Kidney (tissue), 22 donors: ENCODE measurements at places on chromosomes 2 and 18. TPM values are rescaled to one million over a fixed set of nuclear protein-coding genes. Genes with fewer than 3 reads are reported as not detected.

Gene CHRNA1
- total RNA-seq = not detected

Gene GTF2A1L
- 0.76 TPM for total RNA-seq

Gene CLK1
- 108 TPM for total RNA-seq

Gene EVA1A
- total RNA-seq = 28.1 TPM

Gene ALS2
- total RNA-seq = 24.4 TPM

Gene CYP26B1
- 2.5 TPM for total RNA-seq

Gene PUM2
- 94.3 TPM for total RNA-seq

Gene POTEC
- total RNA-seq = not detected

Gene INHBB
- 3.7 TPM for total RNA-seq

Gene SERPINB10
- total RNA-seq = not detected

Gene IL36B
- not detected for total RNA-seq

Gene NCKAP5
- 2.9 TPM for total RNA-seq

Gene DTYMK
- total RNA-seq = 19.0 TPM

Gene PRLH
- total RNA-seq = not detected

Gene PSMA8
- total RNA-seq = not detected

Gene GNAL
- total RNA-seq = 9.7 TPM

Gene C2orf69
- total RNA-seq = 11.5 TPM

Gene RBM44
- 0.72 TPM for total RNA-seq

Gene CRYGC
- not detected for total RNA-seq

Gene CBLN2
- total RNA-seq = 0.88 TPM

Gene REEP1
- total RNA-seq = 4.3 TPM

Gene TMEM182
- total RNA-seq = 6.5 TPM

Gene CRYGD
- total RNA-seq = not detected

Gene SETBP1
- total RNA-seq = 71.7 TPM

Gene NAT8
- 94.4 TPM for total RNA-seq
